ENCODE measurements at places on chromosomes 5 and 9.
A peak's percentile ranks its signal among the peaks of the same experiment; 100 is the strongest.

DNA sequence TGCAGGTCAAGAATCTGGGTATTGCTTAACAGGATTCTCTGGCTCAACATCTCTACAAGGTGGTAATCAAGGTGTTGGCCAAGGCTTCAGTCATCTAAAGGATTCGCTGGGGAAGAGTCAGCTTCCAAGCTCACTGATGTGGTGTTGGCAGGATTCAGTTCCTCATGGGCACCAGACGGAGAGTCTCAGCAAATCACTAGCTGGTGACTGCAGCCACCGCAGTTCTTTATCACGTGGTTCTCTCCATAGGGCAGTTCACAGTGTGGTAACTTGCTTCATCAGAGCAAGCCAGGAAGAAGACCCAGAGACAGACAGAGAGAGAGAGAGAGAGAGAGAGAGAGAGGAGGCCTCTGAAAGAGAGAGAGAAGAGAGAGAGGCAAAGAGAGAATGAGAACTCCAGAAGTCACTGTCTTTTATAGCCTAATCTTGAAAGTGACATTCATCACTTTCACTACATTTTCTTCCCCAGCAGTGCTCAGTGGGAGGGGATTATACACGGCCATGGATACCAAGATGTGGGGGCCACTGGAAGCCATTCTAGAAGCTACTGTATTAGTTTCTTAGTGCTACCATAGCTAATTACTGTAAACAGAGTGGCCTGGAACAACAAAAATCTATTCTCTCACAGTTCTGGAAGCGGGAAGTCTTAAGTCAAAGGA is 109.2 kb upstream of the SMIM23 start:
- peak; percentile 11 for DNase-seq

GRCh38 chr5:149886060-149886459 is 58.5 kb downstream of the PDE6A start:
- DNase-seq, result no peak

- DNase-seq, result peak; percentile 34
Observed at GRCh38 chr5:180120237-180121101, 48.9 kb upstream of the RNF130 start.

GRCh38 chr5:40160435-40160834 is 519.3 kb upstream of the PTGER4 start:
- no peak for DNase-seq

DNA sequence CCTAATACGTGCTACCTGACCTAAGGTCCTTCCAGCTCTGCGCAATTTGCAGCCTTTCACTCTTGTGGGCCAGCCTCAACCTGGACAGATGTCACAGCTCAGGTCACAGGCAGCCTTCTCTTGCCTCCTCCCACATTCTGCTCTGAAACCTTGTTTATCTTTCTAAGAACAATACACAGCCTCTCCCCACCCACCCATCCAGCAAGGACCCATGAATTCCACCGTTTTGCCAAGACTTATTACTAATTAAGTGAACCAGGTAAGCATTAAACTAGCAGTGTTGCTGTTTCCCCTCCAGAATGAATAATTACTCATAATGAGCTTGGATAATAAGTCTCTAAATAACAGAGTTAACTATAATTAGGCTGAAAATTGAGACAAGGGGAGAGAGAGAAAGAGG is 11.0 kb downstream of the FABP6 start:
- no peak for DNase-seq

DNA sequence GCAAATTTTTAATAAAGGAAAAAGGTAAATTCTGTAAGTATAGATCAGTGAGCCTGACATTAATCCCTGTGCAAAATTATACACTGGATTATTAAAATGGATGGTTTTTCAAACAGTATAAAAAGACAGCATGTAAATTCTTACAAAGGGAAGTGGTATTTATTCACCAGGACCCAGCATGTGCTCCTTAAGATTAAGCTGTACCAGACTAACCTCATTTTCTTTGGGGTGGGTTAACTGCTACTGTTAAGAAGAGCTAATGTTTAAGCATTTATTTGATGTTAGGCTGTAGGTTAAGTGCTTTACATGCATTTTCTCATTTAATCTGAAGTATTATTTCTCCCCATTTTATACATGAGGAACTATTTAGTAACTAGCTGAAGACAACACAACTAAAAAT is 60.3 kb upstream of the RFX3 start:
- DNase-seq, result no peak

All from mucosa of descending colon (tissue), 3 donors.